ENCODE measurements at places on chromosomes 2 and 18.

- DNase-seq = no peak
Measured at GRCh38 chr2:102977426-102978090, 215.7 kb downstream of the TMEM182 start.

DNA sequence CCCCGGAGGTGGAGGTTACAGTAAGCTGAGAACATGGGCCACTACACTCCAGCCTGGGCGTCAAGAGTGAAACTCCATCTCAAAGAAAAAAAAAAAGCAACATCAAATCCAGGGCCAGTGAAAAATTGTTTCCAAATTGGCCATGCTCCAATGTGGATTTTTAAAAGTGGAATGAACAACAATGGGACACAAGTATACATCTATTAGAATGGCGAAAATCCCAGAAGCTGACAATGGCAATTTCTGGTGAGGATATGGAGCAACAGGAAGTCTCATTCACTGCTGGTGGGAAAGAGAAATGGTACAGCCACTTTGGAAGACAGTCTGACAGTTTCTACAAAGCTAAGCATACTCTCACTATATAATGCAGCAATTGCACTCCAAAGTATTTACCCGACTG, 161.4 kb downstream of the UXS1 start:
- DNase-seq = no peak

GRCh38 chr18:79915161-79916127, 36.0 kb downstream of the SLC66A2 start:
- peak; percentile 6 for DNase-seq

- no peak for DNase-seq
Measured at GRCh38 chr2:76120176-76120575, 409.5 kb upstream of the GCFC2 start.

DNA sequence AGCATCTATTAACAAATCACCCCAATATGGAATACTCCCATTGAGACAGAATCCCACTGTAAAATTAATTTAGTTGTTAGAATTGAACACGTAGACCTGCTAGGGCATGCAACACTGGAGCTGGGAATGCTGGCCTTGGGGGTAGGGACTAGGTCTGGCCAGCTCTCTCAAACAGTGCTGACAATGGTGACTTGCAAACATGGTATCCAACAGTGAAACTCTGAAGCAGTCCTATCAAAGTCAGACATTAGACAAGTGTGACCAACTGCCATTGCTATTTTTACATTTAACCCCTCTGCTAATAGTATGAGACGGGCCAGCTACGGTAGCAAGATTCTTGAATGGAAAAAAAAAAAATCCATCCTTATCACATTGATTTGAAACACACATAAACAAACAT, 7.2 kb downstream of the E2F6 start:
- DNase-seq = no peak

GRCh38 chr18:51321696-51322095, 124.2 kb upstream of the MEX3C start:
- DNase-seq = no peak

GRCh38 chr2:114218383-114218782, 224.1 kb upstream of the DPP10 start:
- DNase-seq = no peak

- DNase-seq = no peak
Measured at GRCh38 chr2:233794128-233794658, 16.1 kb downstream of the MROH2A start.

DNA sequence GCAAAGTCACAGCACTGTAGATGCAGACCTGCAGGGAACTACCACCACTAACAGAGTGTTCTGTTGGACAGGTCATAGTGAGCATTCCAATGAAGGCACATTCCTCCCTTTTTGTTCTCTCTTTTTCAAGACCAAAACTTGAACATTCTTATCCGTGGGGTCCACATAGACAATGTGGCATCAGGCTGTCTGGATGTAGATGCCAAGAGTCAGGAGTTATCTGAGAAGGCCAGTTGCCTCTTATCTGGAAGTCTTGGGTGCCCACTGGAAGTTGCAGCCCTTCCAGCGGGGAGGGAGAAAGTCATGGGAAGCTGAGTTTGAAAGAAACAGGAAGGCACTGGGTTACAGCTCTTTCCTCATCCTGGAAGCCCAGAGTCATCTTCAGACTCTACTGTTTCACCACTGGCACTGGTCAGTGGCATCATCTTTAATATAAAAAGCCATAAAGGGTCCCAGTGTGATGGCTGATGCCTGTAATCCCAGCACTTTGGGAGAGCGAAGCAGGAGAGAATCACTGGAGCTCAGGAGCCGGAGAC, 61.4 kb downstream of the FAM161A start:
- DNase-seq = no peak

- DNase-seq = no peak
Measured at GRCh38 chr2:232338759-232339106, 39.8 kb upstream of the ALPP start.

GRCh38 chr2:181683518-181684453, 3.5 kb upstream of the NEUROD1 start:
- no peak for DNase-seq

- DNase-seq = no peak
Measured at GRCh38 chr2:95215018-95215612, 7.8 kb downstream of the ZNF892 start.

GRCh38 chr2:217887841-217888701, 114.7 kb downstream of the TNS1 start:
- no peak for DNase-seq

GRCh38 chr2:10525573-10526265, 77.6 kb upstream of the ODC1 start:
- no peak for DNase-seq

Data from activated CD4-positive, alpha-beta T cell treated with anti-CD3 and anti-CD28 coated beads for 1 hour (primary cell).